ENCODE measurements at places on chromosomes 1 and 21.

GRCh38 chr1:28176492-28177470 is at the start of gene PTAFR:
PTAFR (minus strand) TSS chr1:28176690; CDS start chr1:28151021, 25,669 bp downstream.
- DNase-seq: no peak

GRCh38 chr1:40898431-40898901 is 36.3 kb upstream of the CITED4 start:
- no peak for DNase-seq

- no peak for DNase-seq
Observed at GRCh38 chr1:25517476-25518394, 25.7 kb upstream of the LDLRAP1 start.

- no peak for DNase-seq
Observed at GRCh38 chr1:173545688-173546087, 57.2 kb downstream of the SLC9C2 start.

DNA sequence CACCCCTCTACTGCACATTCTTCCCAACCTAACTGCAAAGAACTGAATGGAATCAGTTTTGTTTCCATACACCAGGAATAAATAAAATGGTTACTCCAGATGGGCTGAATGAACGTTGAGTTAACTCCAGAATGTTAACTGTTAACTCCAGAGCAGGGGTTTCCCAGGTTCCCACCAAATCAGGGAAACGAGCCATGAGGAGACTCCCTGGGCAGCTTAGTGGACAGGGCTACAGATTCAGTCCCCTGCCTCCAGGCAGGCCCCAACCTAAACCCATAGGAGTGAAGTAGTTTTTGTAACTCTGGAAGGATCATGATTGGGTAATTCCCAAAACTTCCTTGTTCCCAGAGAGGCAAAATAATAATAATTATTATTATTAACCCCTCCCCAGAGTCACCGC is 14.1 kb downstream of the VSIG8 start:
- no peak for DNase-seq

DNA sequence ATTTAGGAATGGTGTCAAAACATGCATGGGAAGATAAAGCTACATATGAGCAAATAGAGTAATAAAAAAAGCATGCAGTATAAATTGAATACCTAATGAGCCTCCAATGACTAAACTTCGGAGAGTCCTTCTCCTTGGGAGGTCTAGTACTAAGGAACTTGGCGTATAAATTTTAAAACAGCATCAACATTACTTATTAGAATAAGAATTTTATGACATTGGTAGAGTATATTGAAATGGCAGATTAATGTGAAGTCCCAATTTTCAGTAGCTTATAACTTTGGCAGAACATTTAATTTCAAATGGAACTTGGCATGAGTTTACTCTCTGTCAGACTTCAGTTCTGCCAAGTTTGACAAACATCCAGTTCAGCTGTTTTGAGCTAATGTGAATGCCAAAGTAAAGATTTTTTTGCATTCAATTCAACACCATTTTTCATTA is 104.7 kb upstream of the RGS18 start:
- no peak for DNase-seq

DNA sequence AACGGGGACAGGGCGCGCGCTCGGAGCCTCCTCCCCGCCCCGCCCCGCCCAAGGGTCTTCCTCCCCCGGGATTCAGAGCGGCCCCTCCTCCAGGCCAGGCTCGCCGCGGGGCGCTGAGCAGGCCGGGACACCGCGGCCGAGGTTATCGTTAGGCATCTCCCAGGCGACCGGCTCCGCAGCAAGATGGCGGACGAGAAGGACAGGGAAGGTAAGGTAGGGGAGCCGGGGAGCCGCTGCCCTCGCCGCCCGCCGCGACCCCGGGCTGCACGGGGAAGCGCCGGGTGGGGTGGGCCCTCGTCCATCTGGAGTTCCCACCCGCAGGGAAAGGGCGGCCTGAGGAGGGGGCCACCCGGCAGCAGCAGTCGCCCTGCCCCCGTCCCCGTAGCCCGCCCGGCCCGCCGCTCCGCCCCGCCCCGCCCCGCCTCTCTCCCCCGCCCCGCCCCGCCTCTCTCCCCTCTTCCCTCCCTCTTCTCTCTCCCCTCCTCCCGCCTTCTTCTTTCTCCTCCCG is 105.9 kb upstream of the HNRNPU start:
- DNase-seq: peak; percentile 34

DNA sequence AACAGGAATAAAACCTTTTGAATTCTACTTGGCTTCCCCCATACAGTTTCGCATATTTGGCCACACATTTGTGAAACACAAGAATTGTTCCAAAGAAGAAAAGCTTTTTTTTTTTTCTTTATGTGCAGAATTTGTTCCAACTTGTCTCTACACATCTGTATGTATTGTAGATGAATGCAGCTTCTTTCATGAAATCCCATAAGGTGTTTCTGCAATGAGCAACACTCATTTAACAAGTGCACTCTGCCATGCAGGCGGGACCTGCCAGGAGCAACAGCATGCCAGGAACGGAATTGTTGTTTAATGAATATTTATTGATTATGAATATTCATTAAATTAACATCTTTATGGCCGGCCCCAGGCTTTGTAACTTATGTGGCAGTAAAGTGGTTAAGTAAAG is 1075.0 kb downstream of the TTLL7 start:
- DNase-seq: no peak

DNA sequence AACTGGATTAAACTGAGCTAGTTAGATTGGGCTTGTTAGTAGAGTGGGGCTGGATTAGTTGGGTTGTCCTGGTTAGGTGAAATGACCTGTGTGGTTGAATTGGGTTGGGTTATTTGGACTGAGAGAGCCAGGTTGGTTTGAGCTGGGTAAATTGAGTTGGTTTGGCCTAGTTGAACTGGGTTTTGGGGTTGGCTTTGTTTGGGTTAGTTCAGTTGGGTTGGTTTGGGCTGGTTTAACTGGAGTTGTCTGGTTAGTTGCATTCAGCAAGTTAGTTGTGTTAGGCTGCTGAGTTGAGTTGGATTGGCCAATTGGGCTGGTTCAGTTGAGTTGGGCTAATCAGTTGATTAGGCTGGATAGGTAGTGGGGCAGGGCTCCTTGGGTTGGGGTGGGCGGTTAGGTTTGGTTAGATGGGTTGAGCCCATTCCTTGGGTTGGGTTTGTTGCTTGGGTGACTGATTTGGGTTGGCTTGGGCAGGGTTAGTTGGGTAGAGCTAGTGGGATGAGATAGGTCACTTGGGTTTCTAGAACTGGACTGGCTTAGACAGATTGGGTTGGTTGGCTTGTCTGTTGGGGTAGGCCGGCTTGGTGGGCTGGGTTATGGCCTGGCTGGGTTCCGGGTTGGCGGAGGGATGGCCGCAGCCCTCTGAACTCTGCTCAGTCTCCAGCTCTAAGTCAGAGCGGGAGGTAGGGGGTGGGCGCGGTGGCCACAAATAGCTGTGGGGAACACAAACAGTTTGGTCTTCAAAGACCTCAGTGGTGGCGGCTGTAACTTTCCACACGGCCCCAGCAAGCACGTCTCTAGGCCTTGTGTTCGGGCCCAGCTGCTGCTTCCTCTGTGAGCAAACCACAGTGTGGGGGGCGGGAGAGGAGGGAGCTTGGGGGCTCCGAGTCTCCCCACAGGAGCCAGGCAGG is 67.2 kb upstream of the RUNX3 start:
- DNase-seq: no peak
